Activated CD8-positive, alpha-beta memory T cell treated with anti-CD3 and anti-CD28 coated beads for 24 hours (primary cell): ENCODE measurements at places on chromosomes 4 and X.

GRCh38 chr4:7381221-7381889 is 53.4 kb downstream of the PSAPL1 start:
- no peak for DNase-seq

- DNase-seq: no peak
These were observed 80.9 kb upstream of the MSANTD1 start for GRCh38 chr4:3168029-3168428.

DNA sequence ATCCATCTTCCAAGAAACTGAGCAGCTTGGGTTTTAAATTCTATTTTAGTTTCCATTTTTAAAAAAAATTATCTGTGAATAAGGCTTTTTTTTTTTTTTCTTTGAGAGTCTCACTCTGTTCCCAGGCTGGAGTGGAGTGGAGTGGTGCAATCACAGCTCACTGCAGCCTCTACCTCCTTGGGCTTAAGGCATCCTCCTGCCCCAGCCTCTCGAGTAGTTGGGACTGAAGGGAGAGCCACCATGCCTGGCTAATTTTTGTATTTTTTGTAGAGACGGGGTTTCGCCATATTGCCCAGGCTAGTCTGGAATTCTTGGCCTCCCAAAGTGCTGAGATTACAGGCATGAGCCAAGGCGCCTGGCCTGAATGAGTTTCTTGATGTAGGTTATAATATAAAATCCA is 1.4 kb downstream of the ENOPH1 start:
- DNase-seq: no peak

DNA sequence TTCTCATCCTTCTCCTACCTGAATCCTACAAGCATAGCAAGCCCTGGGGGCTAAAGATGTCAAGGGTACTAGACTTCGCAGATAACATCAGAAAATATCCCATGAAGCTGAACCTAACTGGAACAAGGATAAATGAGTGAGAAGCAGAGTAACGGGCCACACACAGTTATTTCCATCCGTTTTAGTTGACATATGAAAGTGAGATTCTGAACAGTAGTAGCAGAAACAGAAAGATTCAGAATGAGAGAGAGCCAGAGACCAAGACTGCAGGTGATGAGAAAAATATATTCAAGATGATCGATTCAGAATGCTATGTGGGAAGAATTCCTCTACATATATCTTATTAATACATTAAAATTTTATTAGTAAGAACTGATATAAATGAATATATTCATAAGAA is 165.1 kb downstream of the TSPAN5 start:
- no peak for DNase-seq

- no peak for DNase-seq
These were observed 212.6 kb upstream of the LCORL start for GRCh38 chr4:18234108-18234507.

GRCh38 chrX:112816908-112817307 is 23.7 kb downstream of the AMOT start:
- DNase-seq: no peak

- DNase-seq: no peak
These were observed 7.7 kb upstream of the GABRE start for GRCh38 chrX:151982222-151982621.

DNA sequence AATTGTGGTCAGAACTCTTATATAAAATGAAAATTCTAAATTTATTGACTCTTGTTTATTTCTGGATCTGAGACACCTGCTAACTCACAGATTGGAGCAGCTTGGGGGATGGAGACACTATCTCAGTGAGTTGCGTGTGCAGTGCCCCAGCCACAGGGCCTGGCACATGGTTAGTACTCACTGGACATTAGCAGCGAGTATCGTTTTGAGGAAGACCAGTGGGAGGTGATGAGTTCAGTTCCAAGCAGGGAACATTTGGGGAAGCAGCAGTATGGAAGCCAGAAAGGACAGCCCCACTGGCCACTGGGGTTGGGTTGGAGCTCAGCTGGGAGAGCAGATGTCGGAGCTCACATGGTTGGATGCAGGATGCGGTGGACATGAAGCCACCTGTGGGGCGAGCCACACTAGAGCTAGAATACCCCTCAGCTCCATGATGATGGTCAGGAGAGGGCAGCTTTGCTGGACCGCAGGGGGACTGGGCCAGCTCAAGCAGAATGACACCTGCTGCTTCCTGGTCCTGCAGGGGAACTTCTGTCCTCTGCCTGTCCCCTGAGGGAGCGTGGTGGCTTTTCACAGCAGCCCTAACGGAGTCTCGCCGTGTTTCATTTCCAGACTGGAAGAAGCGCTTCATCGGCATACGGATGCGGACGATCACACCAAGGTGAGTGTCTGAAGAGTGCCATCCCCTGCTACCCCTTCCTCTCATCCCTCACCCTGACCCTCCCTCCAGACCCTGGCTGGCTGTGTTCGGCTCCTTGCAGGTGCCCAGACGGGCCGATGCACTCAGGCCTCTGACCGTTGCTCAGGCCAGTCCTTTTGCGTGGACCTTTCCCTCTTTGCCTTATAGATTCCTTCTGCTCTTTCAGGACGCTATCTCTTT is 32.5 kb downstream of the HTRA3 start:
- DNase-seq: no peak

- no peak for DNase-seq
These were observed 67.3 kb upstream of the ATOH1 start for GRCh38 chr4:93761286-93761685.

GRCh38 chr4:101127176-101127790 is 220.0 kb downstream of the PPP3CA start:
- no peak for DNase-seq

- DNase-seq: no peak
These were observed 11.4 kb downstream of the MAOB start for GRCh38 chrX:43870758-43871419.

DNA sequence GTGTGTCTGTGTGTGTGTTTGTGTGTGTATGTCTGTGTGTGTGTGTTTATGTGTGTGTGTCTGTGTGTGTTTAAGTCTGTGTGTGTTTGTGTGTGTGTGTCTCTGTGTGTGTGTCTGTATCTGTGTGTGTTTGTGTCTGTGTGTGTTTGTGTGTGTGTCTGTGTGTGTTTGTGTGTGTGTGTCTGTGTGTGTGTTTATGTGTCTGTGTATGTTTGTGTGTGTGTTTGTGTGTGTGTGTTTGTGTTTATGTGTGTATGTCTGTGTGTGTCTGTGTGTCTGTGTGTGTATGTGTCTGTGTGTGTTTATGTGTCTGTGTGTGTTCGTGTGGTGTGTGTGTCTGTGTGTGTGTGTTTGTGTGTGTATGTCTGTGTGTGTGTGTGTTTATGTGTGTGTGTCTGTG is 11.4 kb downstream of the IL9R start:
- no peak for DNase-seq

DNA sequence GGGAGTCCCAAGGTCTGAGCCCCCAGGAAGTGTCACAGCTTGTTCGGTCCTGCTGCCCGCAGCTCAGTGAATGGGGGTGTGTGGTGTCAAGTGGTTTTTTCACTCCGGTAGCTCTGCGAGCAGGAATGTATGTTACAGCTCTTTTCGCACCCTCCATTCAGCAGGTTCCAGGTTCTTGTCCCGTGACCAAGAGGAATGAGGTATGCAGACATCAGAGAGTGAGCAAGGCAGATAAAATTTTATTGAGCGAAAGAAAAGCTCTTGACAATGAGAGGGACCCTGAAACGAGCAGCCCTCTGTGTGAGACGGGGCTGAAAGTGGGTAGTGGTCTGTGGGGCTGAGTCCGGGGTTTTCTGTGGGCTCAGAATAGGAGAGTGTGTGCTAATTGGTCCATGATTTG is 31.5 kb downstream of the UCHL1 start:
- DNase-seq: no peak

GRCh38 chr4:118398226-118399090 is 45.7 kb upstream of the PRSS12 start:
- DNase-seq: no peak
